ENCODE measurements at places on chromosomes 5 and 9. TPM values are rescaled to one million over a fixed set of nuclear protein-coding genes. Genes with fewer than 3 reads are reported as not detected.
A peak's percentile ranks its signal among the peaks of the same experiment; 100 is the strongest.

Gene PDCD1LG2
- total RNA-seq, result not detected

- DNase-seq, result no peak
These were observed 105.2 kb upstream of the PRR16 start for GRCh38 chr5:120358949-120359348.

- DNase-seq, result no peak
These were observed 97.5 kb upstream of the SSBP2 start for GRCh38 chr5:81848362-81848880.

- DNase-seq, result no peak
These were observed 298.6 kb upstream of the SLC24A2 start for GRCh38 chr9:20087481-20087880.

DNA sequence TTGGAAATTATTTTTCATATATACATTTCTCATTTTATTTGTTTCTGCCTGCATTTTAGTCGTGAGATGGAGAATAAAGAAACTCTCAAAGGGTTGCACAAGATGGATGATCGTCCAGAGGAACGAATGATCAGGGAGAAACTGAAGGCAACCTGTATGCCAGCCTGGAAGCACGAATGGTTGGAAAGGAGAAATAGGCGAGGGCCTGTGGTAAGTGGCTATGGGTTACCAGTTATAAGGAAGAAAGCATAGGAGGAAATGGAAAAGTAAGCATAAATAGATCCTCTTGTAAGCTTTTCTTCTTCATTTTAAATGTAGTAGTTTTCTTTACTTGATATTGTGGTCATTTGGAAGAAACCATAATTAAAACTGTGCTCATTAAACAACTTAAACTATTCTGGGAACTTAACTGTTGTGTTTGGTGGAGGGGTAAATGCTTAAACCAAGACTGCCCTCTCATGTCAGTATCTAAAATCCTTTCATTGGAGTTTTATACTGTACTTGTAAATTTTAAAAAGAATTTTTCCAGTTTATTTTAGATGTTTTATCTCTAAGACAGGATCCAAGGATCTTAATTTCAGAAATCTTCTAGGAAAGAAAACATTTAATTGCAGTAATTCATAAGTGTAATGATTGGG is 41.3 kb downstream of the MAP3K1 start:
- DNase-seq, result no peak

DNA sequence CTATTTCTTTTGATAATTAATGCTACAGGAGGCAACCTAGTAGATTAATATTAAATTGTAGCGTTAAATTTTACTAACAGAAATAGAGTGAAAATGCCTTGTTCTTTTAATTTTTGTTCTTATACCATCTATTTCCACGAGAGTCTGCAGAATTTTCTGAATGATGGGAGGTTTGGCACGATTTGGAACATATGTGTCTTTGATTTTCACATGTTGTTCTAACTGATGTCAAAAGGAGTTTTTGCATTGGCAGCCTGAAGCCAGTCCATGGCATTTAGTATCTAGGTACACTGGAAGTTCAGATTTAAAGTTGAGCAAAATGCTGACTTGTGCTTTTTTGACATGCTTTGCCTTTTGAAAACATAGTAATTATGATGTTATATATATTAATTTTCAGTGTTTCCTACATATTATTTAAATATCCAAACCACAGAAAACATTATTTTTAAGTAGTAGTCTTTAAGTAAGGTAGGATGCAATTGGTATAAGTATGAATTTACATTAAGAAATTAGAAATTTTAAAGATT is 103.0 kb downstream of the PBX3 start:
- no peak for DNase-seq

Gene TMEM232
- 5.7 TPM for total RNA-seq

GRCh38 chr5:159782197-159782994 is 133.9 kb upstream of the ADRA1B start:
- DNase-seq, result no peak

- DNase-seq, result no peak
These were observed 81.7 kb downstream of the HMHB1 start for GRCh38 chr5:143893638-143894037.

DNA sequence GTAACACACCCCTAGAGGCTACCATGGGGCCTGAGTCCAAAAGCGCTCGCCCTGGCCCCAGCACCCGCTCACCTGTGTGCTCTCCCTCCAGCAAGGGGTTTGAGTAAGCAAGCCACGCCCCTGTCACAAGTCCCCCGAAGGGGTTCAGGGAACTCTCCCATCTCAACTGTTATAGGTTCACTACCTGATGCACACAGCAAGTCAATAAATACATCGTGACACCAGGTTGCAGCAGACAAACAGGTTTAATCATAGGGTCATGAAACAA is 8.4 kb upstream of the CREBRF start:
- DNase-seq, result no peak

Gene HTR1A
- 0.13 TPM for total RNA-seq

DNA sequence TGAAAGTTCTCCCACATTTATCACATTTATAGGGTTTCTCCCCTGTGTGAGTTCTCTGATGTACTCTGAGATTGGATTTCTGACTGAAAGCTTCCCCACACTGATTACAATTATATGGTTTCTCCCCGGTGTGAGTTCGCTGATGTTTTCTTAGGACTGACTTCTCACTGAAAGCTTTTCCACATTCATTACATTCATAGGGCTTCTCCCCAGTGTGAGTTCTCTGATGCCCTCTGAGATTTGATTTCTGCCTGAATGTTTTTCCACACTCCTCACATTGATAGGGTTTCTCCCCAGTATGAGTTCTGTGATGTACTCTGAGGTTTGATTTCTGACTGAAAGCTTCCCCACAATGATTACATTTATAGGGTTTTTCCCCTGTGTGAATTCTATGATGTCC is 36.3 kb downstream of the ZNF782 start:
- no peak for DNase-seq

- no peak for DNase-seq
These were observed 379.0 kb upstream of the GRAMD2B start for GRCh38 chr5:126044111-126044668.

DNA sequence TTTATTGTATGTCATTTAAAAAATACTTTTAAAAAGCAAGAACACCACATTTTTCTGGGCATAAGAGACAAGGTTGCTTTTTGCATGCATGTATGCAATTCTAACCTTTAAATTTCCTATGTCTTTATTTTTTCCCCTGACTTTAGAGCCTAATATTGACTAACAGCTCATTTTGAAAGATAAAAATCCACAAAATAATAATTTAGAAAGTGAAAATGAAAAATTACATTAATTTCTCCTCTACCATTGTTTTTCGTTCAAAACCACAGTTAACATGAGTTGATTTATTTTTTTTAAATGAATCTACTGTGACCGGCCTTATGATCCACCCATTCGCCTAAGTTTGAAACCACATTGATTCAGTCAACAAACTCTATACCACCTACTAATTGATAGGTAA is 137.5 kb upstream of the CDKN2B start:
- no peak for DNase-seq

GRCh38 chr9:122827761-122828093 is 661 bp downstream of the PDCL start:
- no peak for DNase-seq

DNA sequence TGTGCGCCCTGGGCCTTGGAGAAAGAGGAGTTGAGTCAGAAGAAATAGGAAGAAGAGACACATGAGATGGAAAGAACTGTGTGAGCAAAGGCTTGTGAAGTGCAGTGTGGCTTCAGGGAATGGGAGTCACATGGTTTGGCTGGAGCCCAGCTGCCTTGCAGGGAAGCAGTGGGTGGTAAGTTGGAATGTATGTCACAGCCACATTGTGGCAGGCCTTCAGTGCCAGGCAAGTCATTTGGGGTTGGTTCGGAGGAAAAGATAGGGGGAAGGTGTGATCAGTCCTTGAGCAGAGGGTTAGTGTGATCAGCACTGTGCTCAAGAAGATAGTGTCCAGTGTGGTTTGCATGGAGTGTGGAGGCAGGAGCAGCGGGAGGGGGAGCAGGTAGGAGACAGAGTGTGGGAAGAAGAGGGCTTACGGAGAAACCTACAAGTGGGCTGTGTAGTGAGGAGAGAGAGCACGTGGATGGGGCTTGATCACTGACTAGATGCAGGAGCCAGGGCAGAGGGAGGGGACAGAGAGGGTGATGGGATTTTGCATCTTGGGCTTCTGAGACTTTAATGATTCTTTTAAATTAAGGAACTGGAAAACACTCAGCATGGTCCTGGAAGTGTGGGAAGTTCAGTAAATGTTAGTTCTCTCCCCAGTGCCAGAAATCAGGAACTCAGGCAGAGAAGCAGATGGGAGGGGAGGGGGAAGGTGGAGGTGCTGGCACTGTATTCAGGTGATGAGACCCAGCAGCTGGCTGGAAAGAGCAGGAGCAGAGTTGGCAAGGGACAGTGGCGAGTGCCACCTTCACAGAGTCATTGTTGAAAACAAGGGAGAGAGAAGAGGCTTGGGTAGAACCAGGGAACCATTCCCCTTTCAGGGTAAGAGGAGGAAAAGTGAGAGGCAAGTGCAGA is 46.6 kb downstream of the ARHGAP26 start:
- DNase-seq, result no peak

Gene NREP
- 778 TPM for total RNA-seq

- DNase-seq, result no peak
These were observed 58.6 kb downstream of the CDKN2A start for GRCh38 chr9:21935631-21936030.

GRCh38 chr5:172765766-172766286 is 5.2 kb downstream of the DUSP1 start:
- no peak for DNase-seq

DNA sequence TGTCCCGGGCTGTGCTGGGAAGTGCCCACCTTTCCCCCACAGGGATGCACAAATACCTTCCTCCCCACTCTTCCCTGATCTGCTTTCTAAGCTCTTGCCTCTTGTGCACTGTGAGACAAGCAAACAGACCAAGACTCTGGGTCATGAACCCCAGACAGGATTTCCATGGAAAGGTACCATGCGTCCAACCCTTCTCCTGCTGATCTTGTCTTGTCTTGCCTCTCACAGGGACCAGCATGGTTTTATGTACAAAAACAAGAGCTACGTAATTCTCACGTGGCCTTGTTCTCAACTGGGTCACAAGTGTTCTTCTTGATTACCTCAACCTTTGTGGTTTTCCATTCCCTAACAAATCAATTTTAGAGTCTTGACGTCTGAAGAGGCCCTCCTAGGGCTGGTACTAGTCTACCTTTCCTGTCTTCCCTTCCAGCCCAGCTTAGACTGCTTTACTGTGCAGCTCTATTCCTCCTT is 176.5 kb upstream of the MAP3K1 start:
- no peak for DNase-seq

Gene ITK
- not detected for total RNA-seq

DNA sequence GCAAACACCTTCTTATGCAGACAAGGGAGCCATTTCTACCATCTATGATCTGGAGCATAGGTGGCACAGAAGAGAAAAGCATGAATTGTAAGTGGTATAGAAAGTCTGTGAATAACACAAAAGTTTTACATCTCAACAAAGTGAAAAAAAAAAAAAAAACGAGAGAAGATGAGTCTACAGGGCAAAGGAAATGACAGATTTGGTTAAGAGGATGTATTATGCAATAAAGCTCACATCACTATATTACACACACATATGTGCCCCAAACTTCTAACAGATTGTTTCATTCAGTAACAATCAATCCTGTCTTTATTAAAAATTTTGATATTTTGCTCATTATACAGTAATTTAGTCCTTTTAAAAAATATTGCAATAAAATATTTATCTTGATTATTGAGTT is 49.8 kb downstream of the CERT1 start:
- no peak for DNase-seq

DNA sequence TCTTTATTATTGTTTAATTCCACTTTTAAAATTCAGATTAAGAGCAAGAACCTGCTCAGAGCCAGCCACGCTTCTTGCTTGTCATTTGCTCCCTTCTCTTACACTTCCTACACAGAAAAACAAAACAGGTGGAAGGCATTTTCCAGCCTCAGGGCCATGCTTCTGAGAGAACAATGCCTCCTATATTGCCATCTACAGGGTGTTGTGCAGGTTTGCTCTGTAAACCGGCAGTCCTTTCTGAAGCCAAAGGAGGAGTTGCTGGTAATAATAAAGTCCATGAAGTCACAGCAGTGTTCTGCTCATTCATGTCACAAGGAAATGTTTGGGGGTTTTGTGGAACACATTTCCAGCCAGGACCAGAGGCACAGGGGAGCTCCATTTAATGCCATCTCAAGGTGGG is 16.1 kb upstream of the PRLR start:
- DNase-seq, result no peak

DNA sequence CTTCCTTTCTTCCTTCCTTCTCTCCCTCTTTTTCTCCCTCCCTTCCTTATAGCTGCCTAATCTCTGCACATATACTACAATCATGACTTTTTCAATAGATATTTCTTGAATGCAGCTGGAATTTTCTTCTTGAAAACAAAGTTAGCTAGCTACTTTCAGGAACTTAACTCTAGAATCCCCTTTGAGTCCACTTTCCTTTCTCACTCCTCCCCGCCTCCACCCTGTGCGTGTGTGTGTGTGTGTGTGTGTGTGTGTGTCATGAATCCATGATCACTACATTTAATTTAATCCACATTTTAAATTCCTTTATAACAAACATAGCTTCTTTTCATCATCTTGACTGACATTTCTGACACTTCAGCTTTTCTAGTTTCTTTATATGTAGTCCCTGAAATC is 167.5 kb upstream of the KLF9 start:
- no peak for DNase-seq

GRCh38 chr5:146721073-146721815 is 157.3 kb downstream of the PPP2R2B start:
- no peak for DNase-seq

Gene ANXA1
- total RNA-seq, result 166 TPM

GRCh38 chr9:136754626-136755301 is 3.3 kb downstream of the LCN8 start:
- DNase-seq, result no peak

DNA sequence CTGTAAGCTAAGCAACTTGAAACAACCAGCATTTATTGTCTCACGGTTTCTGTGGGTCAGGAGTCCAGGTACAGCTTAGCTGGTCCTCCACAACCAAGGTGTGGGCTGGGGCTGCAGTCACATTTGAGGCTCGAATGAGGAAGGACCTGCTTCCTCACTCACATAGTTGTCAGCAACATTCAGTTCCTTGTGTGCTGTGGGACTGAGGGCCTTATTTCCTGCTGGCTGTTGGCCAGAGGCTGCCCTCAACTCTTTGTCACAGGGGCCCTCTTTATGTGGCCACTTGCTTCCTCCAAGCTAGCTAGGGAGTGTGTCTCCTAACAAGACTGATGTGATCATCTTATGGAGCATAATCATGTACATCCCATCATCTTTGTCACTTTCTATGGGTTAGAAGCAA is 29.2 kb upstream of the SEMA4D start:
- no peak for DNase-seq

DNA sequence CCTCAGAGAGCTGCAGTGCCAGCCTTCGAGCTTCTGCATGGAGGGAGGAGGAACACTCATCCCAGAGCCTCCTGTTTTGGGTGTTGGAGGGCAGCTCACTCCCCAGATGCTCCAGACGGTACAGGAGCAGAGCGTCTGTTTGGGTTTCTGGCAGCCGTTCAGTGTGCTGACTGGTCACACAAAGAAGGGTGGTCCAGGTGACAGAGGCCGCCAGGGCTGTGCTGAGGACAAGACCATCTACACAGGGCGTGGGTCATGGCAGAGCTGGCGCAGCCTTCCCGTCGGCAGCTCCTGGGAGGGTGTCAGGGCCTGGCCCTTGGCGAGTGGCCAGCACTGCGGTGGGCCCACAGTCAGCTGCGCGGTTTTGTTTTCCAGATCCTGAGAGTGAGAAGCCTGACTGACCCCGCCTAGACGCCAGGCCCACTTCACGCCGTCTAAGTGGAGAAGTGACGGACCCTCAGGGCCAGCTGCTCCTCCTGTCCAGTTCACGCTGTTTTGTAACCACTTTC is 131.4 kb upstream of the FAM120A start:
- no peak for DNase-seq

GRCh38 chr5:153486771-153487170 is 3.7 kb upstream of the GRIA1 start:
- no peak for DNase-seq

- peak; percentile 81 for DNase-seq
These were observed 94.6 kb downstream of the ZNF608 start for GRCh38 chr5:124651663-124652513.

Data from mesothelial cell of epicardium (in vitro differentiated cells).